NCI-H2081 (cell line): ENCODE measurements at places on chromosomes 11 and 22.

- DNase-seq = no peak
These were observed 3.3 kb downstream of the PCF11 start for GRCh38 chr11:83159902-83160865.

- peak; percentile 82 for DNase-seq
These were observed 126.9 kb downstream of the APIP start for GRCh38 chr11:34789196-34789834.

DNA sequence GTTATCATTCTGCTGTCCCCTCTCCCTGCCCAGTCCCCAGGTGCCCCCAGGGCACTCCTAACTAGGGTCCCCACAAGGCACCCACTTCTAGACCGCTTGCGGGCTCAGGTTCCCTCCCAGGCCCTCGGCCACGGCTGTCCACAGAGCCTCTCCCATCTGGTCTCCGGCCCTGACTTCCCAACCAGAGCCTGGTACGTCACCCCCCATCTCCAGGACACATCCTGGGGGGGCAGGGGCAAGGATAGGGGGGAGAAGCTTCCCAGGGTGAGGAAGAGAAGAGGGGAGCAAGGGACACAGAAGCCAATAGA lies 457 bp downstream of the SSTR3 start:
- DNase-seq = no peak

GRCh38 chr22:36946421-36947158 lies 33.2 kb downstream of the CSF2RB start:
- DNase-seq = no peak

GRCh38 chr11:14308114-14308896 lies 50.7 kb downstream of the RRAS2 start:
- DNase-seq = peak; percentile 49

- no peak for DNase-seq
These were observed 90.7 kb downstream of the FAM76B start for GRCh38 chr11:95698676-95699557.

DNA sequence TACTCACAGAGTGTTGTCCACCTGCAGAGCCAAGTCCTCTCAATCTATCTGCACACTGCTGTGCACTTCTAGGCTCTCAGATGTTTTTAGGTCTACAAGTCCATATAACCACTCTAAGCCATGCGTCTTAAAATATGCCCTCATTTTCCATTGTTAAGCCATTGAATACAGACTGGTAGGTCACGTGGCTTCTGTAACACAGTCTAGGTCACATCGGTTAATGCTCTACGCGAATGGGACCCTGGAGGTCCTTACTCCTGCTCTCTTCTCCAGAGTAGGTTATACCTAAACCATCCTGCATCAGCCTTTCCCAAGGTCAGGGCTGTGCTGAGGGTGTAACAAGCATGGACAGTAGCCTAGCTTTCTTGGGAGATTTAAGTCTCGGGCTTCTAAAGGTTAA lies 819 bp downstream of the JAML start:
- DNase-seq = no peak
